ENCODE measurements at places on chromosomes 3 and 15.
A peak's percentile ranks its signal among the peaks of the same experiment; 100 is the strongest.

DNA sequence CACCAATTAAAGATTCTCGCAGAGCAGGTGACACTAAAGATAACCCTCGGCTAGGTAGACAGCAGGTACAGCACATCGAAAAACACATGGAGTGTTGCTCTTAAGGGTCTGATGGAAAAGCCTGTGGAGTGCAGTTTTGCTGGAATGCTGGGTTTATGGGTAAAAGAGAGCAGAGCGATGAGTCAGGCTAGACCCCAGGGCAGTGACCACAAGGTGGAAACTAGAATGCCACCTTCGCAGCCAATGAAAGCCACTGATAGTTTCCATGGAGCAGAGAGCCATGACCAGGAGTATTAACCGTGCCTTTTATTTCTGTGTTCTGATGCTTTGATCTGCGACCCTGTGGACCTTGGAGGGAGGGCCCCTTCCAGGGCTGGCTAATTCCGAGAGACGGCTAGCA lies 149.8 kb downstream of the GABRB3 start:
- DNase-seq = no peak

DNA sequence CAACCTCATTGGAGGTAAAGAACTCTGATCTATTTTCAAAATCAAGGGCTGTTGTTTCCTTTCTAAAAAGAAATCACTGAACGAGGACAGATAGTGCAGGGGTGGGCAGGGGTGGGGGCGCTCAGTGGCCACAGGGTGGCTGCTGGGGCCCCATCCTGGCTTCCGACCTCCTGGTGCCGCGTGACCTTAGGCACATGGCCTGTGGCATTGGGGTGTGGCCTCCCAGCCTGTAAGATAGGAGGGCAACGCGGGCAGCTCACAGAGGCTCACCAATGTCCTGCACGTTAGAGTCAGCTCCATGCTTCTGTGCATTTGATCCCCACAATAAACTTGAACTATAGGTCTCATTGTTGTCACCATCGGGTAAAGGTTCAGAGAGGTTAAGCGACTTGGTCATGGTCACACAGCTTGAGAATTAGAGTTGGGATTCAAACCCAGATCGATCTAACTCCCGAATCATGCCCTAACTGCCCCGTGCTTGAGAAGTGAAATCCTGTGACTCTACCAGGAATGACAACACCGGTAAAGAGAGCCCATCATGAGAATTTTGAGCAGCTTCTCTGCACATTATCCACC lies 148.0 kb upstream of the SLC6A11 start:
- no peak for DNase-seq

DNA sequence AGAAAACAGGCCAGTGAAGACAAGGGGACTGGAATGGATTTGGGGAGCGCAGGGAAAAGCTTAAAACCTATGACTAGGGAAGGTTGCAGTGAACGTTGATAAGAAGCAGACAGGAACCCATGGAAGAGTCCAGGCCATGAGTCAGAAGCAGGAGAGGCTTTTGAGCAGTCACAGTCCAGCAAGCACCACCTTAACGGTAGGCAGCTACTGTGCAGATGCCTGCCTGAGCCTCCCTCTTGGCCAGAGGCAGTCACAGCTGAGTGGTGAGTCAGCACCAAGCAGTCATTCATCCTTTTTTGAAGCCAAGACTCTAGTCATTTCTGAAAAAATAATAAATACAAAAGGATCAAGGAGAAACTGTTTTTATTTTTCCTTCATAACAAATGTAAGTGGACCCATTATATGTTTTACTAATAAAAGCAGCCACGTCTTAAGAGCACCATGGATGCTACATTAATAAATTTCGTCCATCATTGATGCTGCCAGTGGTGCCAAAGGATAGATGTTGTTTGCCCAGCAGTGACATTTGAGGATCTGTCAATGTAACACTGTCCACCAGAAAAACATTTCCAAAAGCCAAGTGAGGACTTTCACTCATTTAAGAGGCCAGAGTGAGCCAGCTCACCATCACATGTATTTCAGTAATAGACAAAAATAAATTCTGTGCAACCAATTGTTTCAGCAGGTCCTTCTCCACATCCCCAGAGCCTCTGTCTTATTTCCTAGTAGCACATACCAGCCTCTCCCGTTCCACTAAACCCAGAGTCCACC lies 42.1 kb upstream of the ACTC1 start:
- DNase-seq = no peak

- no peak for DNase-seq
Observed at GRCh38 chr3:26587571-26587970, 35.0 kb upstream of the LRRC3B start.

- no peak for DNase-seq
Observed at GRCh38 chr15:61769557-61769956, 290.7 kb downstream of the VPS13C start.

GRCh38 chr15:32942401-32942841 lies 224.6 kb downstream of the GREM1 start:
- no peak for DNase-seq

GRCh38 chr3:100329800-100330489 lies 4.6 kb upstream of the NIT2 start:
- no peak for DNase-seq

GRCh38 chr3:55144015-55144673 lies 216.3 kb upstream of the LRTM1 start:
- no peak for DNase-seq

GRCh38 chr3:107969994-107970819 lies 120.6 kb downstream of the CD47 start:
- DNase-seq = peak; percentile 29

DNA sequence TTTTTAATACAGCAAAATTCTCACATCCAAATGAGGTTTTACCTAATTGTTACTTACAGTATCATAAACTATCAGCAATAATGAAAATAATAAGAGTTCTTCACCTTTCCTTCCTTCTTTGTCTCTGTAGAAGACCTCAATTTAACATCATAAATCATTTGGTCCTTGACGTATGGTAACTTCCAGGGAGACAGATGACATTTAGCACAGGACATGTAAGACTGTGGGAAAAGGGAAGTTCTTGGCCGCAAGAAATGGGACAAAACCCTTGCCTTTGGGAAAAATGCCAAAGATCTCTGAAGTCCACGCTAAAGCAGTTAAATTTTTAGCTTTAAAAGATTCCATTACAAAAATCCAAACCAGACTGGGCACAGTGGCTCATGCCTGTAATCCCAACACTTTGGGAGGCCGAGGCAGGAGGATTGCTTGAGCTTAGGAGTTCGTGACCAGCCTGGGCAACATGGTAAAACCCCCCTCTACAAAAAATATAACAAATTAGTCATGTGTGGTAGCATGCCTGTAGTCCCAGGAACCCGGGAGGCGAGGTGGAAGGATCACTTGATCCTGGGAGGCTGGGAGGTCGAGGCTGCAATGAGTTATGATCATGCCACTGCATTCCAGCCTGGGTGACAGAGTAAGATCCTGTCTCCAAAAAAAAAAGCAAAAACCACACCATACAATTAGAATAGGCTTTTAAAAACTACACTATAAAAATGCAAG lies 8.8 kb downstream of the PTPN9 start:
- no peak for DNase-seq

GRCh38 chr15:61075741-61076140 lies 153.4 kb downstream of the RORA start:
- DNase-seq = no peak

DNA sequence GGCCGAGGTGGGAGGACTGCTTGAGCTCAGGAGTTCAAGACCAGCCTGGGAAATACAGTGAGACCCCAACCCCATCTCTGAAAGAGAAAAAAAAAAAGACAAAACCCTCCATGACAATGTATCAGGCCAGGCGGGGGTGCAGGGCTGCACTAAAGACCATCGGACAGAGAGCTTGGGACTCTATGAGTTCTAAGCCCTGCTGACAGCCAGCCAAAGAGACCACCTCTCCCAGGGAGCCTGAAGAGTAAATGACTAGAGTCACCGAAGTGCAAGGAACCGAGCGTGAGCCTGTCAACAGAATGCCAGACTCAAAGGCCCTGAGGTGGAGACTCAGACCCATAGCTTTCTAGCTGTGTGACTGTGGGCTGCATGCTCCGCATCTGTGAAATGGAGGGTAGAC lies 12.5 kb downstream of the POC1A start:
- no peak for DNase-seq

DNA sequence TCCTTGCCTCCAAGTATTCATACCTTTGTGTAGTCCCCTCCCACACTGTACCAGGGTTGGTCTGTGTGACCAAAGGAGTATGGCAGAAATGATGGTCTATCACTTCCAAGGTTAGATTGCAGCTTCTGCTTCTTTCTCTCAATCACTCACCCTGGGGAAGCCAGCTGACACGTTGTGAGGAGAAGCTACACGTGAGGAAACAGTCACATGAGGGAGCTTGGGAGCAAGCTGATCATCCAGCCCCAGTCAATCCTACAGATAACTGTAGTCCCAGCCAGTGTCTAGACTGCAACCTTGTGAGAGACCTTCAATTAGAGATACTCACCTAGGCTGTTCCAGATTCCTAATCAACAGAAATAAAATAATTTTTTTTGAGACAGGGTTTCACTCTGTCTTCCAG lies 6.2 kb upstream of the ZNF774 start:
- no peak for DNase-seq

DNA sequence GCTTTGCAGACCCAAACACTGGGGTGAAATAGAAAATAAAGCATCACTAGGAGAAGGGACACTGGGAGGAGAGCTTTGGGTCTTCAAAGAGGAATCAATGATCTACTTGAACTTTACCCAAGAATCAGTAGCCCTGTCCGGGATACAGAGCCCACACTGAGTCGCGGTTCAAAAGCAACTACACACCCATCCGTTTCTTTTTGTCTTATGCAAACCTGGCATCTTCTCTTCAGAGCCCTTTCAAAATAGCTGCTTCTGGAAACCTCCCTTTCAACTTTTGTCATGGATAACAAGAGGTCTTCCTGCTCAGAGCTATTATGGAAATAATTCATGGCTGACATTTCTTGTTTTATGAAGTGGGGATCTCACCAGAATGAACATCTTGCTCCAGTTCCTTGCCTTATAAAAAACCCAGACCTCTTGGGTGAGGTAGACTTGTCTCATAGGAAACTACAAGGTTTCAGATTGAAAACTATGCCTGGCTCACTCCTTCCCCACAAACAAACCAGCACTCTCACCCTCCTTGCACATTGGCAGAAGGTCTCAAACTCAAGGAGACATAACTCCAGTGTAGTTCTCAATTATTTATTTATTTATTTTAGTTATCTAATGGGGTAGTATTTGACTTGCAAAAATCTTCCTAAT lies 115.1 kb upstream of the ARHGEF3 start:
- DNase-seq = peak; percentile 53

- DNase-seq = no peak
Observed at GRCh38 chr3:65936908-65937638, 101.6 kb downstream of the MAGI1 start.

DNA sequence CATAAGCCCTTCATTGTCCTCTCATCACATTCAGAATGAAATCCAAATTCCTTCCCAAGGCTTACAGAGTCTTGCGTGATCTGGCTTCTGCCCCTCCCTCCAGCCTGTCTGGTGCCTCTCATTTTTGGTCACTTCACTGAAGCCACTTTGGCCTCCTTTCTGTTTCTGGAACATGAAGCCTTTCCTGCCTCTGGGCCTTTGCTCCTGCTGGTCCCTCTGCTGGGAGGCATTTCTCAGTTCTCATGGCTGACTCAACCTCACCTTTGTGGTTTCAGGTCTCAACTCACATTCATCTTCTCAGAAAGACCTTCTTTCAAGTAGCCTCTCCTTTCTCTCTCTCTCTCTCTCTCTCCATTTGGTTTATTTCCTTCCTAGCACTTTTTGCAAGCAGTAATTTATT lies 43.9 kb upstream of the BHLHE40 start:
- DNase-seq = peak; percentile 47

DNA sequence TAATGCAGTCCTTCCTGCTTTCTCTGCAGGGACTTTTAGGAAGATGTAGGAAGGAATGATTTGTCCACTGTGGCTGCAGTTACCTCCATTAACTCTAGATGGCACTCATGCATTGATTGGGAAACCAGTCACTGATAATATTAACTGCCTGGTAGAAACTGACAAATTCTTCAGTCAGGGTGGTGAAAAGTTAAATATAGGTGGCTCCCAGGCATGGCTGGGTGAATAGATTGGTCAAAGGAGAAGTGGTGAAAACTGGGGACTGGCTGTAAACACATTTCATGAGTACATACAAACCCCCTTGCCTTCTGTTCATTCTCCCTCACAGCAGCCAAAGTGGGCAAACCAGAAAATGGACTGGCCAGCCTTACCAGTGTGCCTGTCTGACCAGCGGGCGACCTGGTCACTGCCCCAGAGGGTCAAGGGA lies 333.4 kb downstream of the THSD4 start:
- no peak for DNase-seq

- peak; percentile 81 for DNase-seq
Observed at GRCh38 chr15:45205192-45205591, 17.4 kb upstream of the SHF start.

DNA sequence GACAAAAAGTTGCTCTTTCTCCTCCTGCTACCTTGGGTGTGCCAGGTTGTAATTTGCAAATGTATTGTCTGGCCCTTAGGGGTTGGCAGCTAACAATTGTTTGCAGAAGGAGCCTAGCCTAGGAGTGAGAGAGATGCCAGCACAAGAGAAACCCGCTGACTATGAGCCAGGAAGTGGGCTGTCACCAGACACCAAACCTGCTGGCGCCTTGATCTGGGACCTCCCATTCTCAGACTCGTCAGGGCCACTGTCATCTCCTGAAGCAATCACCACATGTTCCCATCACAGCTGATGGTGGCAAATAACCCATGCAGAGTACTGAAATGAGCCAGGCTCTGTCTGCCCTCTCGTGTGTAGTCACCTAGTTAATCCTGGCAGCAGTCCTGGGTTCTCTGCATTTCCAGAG lies 406.4 kb upstream of the NPAP1 start:
- DNase-seq = no peak

DNA sequence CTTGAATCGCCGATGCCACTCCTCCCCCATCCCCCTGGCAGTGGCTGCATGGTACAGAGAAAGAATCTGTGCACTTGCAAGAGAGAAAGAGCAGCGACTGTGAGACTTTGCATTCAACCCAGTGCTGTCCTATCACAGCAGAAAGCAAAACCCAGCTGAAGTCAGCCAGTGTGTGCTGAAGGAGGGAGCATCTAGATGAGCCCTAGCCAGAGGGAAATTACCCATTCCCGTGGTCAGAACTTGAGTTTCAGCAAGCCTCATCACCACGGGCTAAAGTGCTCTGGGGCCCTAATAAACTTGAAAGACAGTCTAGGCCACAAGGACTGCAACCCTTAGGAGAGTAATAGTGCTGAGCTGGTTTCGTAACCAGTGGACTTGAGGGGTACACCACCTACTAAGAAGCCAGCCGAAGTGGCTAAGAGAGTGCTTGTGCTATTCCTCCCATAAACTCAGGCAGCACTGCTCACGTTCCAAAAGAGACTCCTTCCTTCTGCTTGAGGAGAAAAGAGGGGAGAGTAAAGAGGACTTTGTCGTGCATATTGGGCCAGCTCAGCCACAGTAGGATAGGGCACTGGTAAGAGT lies 15.2 kb upstream of the PIK3R4 start:
- DNase-seq = no peak

GRCh38 chr3:39962581-39962980 lies 153.2 kb downstream of the MYRIP start:
- DNase-seq = no peak

- no peak for DNase-seq
Observed at GRCh38 chr15:88736204-88736603, 67.0 kb upstream of the ACAN start.

Data from activated CD4-positive, alpha-beta memory T cell treated with anti-CD3 and anti-CD28 coated beads for 36 hours (primary cell).